B cell (primary cell): ENCODE measurements at places on chromosomes 13 and 19.

DNA sequence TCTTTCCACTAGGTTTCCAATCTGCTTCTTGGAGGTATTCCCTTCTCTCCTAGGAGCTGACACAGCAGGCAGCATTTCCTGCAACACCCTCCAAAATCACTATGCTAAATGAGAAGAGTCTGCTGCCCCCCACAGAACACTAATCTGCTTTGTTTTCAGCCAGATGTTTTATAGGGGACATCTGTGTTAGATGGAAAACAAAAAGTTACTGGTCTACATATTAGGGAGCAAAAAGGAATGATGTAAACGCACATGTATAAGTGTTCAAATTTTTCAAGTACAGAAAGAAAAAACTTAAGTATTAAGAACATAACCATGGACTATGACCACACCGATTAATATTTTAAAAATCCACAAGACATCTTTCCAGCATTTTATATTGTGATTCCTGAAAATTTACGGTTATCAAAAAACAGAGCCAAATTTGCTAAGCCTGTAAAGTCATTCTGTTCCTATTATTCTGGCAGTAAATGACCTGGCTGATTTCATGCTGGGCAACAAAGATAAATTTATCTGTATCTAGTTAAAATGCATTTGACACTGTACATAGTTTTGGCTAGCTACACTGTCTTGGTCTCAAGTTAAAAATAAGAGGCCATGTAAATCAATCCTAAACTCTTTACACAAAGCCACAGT, 63.3 kb downstream of the DCLK1 start:
- DNase-seq, result no peak

GRCh38 chr13:42337808-42338600, 66.1 kb downstream of the AKAP11 start:
- DNase-seq, result no peak

- no peak for DNase-seq
Observed at GRCh38 chr13:44197791-44198770, 175.5 kb upstream of the SERP2 start.

GRCh38 chr19:32224371-32225244, 120.8 kb upstream of the ZNF507 start:
- DNase-seq, result peak; percentile 58

DNA sequence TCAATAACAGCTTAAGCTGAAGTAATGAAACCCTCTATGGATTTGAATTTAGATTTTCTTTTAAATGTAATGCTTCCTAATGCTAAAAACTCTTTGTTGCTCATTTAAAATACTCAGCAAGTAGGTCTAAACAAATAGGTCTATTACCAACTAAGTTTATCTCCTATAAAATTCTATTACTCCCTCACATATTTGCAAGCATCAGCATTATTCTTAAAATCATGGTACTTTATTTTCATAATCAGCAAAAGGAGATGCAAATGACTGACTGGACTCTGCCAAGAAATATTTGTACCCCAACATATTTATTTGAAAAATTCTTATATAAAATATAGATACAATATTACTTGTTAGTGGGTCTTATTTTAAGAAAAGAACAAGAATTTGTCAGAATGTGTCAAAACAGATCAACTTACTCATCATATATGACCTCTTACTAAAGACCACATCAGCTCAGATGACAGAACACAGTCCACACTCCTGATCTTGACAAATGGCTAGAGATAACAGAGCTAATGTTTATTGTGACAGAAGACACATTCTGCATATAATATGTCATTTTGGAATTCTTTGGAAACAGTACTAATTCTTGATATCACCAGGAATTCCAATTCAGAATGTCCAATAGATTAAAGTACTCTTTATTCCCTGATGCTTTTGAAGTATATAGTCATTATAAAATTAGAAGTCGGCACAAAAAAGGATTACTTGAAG, 704.6 kb upstream of the PCDH9 start:
- no peak for DNase-seq

- DNase-seq, result no peak
Observed at GRCh38 chr13:27483421-27483820, 33.1 kb upstream of the MTIF3 start.

- DNase-seq, result no peak
Observed at GRCh38 chr13:113794086-113794485, 35.1 kb downstream of the TMEM255B start.

GRCh38 chr13:106318941-106319411, 216.5 kb downstream of the EFNB2 start:
- DNase-seq, result no peak

- DNase-seq, result peak; percentile 35
Observed at GRCh38 chr19:17323964-17324332, 10.7 kb downstream of the ANO8 start.

GRCh38 chr13:109646423-109646822, 140.0 kb downstream of the IRS2 start:
- no peak for DNase-seq

- DNase-seq, result no peak
Observed at GRCh38 chr13:79226250-79226649, 179.8 kb downstream of the RBM26 start.

- no peak for DNase-seq
Observed at GRCh38 chr19:56808717-56809392, 31.7 kb downstream of the PEG3 start.

- no peak for DNase-seq
Observed at GRCh38 chr13:74987124-74987690, 494.8 kb downstream of the TBC1D4 start.

GRCh38 chr19:39846678-39847486, 703 bp upstream of the FBL start:
- DNase-seq, result peak; percentile 27

DNA sequence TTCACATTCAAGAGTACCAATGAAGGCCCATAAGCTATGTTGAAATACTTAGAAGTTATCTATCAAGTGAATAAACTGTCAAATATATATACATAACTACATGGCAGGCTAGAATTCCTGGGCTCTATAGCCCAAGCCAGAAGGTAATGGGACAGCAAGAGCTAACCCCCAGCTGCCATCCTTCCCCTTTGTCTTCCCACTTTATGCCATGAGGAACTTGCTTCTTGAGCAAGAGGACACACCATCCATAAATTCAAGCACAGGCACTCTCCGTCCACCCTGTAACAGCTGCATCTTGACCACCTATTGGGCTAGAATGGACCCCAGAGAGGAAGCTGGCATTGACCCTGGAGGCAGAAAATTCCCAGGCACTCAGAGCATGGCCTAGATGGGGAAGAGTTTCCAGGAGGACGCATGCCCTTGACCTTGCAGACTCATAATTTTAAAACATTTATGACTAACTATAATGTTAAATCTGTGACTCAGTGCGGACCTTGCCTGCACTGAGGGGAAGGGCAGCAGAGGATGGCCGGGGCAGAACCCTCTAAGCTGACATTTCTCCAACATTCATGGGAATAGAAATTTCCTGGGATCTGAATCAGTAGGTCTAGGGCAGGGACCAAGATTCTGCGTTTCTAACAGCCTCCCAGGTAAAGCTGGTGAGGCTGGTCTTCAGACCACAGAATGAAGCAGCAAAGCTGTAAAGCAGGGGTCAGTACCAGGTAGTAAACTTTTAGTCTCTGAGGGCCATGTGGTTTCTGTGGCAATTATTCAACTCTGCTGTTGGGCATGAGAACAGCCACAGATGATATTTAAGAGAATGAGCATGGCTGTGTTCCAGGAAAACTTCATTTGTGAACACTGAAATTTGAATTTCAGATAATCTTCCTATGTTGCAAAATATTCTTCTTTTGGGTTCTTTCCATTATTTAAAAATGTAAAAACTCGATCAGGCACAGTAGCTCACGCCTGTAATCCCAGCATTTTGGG, 71.4 kb upstream of the CLDN10 start:
- DNase-seq, result no peak
